Ecto neural progenitor cell (in vitro differentiated cells): ENCODE measurements at places on chromosomes 16 and 17.

DNA sequence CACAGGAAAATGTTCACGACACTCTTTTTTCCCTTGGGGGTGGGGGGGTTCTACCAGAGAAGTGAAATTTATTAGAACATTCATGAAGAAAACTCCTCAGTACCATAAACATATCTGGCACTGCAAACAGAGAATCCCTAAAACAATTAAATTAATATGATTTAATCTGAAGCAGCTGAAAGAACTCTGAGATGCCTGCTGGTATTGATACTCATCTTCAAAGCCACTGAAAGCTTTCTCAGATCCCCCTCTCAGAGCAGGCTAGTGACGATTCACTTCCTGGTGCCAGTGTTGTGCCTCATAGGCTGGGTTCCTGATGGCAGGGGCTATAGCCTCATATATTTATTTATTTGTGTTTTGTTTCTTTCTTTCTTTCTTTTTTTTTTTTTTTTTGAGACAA, 52.7 kb downstream of the MYH10 start:
- no peak for DNase-seq

DNA sequence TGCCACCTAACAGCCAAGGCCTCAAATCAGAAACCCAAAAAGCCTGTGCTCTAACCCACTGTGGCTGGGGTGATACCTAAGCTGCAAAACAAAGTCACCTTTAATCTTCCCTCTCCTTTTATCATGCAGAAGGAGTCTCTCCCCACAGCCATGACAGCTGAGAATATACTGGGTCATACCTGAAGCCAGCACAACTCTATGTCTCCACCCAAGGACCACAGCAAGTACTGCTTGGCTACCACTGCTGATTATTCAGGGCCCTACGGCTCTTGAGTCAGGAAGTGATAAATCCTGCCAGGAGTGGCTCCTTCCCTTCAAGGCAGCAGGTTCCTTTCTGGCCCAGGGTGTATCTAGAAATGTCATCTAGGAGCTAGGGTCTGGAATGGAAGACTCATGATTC, 151.5 kb upstream of the TOM1L1 start:
- no peak for DNase-seq

- no peak for DNase-seq
Observed at GRCh38 chr16:87451563-87452210, 41.1 kb downstream of the ZCCHC14 start.

- DNase-seq = peak; percentile 77
Observed at GRCh38 chr16:11407047-11407982, 62.1 kb downstream of the RMI2 start.

GRCh38 chr17:76141212-76142038, at the start of gene FOXJ1:
TSS of gene FOXJ1 (minus strand) at chr17:76141245. CDS start at chr17:76140395, 850 bp downstream.
- peak; percentile 100 for DNase-seq

DNA sequence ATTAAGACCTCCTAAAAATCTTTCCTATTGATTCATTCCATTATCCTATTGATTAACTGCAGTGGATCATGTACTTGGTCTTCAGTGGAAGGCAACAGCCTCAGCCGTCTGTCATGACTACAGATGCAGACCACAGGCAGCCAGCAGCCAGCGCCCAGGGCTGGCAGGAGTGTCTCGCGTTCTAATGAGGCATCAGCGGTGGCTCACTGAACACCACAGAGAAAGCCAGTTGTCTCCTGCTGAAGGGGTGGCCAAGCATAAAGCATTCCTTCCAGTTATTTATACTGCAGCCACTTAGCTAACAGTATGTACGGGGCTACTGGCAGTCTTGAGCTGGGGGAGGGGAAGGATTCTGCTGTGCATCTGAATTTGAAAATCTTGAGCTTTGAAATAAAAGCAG, 214.3 kb downstream of the IRX3 start:
- no peak for DNase-seq

GRCh38 chr17:74815550-74816370, 39.6 kb upstream of the NAT9 start:
- DNase-seq = peak; percentile 77

- DNase-seq = no peak
Observed at GRCh38 chr17:82900741-82901140, 60.9 kb upstream of the ZNF750 start.

GRCh38 chr17:8366231-8366630, 10.3 kb downstream of the KRABD2 start:
- DNase-seq = no peak

DNA sequence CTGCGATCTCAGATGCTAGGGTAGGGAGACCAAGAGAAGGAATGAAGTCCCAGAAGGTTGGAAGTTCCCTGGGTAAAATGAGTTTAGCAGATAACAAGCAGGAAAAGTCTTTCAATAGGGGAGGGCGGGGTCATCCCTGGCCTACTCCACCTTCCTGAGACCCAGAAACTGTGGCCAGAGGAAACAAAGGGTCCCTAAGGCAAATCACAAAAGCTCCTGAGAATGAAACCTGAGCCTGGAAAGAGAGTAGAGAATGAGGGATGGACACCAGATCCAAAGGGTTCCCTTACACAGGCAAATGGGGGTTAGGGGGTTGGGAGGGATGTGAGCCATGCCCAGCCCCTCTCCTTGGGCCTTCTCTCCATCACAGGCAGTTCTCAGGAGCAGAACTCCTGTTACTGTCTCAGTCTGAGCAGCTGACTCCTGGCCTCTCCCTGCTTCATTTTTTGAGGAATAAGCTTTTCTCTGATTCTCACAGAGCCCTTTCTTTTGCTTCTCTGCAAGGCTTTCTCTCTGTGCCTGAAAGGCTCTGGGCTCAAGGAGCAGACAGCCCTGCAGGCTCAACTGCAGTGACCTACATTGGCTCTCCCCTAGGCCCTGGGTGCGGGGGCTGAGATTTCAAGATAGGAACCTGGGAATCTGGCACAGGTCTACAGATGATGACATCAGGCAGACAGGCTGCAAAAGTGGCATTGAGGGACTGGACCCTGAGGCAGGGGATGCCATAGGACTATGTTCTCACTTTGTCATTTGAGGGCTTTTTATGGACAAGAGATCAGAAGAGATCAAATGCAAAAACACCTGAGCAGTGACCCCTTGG, 9.8 kb upstream of the NR1D1 start:
- DNase-seq = peak; percentile 72

DNA sequence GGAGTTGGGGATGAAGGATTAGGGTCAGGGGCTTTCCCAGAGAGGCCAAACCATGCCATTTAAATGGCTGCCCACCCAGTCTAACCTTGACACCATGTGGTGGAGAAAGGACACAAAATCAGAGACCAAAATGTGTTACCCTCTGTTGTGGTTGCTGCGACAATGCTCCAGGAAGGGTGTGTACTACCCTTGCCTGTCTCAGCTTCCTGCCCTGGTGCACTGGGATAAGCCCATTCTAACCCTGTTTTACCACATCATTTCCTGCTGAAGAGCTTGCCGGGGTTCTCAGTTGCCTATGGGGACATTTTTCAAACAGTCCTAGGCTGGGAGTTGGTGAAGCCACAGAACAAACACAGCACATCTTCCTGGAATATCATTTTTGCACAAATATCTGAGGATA, 4.9 kb downstream of the OR4D1 start:
- no peak for DNase-seq

GRCh38 chr16:88744577-88745521, 38.5 kb downstream of the CTU2 start:
- no peak for DNase-seq

- no peak for DNase-seq
Observed at GRCh38 chr17:81987161-81987770, 9.8 kb downstream of the ASPSCR1 start.
